ENCODE measurements at places on chromosomes 2 and 18.

DNA sequence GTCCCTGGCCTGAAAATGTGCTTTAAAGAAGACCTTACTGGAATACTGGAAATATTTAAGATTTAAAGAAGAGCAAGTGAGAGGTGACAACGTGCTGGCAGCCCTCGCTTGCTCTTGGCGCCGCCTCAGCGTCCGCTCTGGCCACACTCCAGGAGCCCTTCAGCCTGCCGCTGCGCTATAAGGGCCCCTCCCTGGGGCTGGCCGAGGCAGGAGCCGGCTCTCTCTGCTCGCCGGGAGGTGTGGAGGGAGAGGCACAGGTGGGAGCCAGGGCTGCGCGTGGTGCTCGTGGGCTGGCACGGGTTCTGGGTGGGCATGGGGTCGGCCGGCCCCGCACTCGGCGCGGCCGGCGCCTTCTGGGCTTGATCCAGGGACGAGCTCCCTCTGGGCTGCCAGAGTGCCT lies 2.9 kb upstream of the COQ10B start:
- no peak for DNase-seq

DNA sequence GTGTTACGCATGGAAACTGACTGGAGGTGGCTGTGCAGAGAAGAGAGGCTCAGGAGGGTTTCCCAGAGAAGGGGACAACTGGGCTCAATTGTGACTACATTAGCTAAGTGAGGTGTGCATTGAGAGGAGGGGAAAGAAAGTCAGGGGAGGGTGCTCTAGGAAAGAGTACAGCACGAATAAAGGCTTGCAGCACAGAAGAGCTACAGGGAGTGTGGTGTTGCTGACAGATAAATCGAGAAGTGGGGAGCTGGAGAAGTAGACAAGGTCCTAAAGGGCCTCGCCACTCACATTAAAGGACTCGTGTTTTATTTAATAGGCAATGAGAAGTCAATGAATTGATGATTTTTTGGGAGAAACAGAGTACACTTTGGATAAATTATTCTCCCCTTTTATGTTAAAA lies 65.7 kb upstream of the CTAGE1 start:
- no peak for DNase-seq

DNA sequence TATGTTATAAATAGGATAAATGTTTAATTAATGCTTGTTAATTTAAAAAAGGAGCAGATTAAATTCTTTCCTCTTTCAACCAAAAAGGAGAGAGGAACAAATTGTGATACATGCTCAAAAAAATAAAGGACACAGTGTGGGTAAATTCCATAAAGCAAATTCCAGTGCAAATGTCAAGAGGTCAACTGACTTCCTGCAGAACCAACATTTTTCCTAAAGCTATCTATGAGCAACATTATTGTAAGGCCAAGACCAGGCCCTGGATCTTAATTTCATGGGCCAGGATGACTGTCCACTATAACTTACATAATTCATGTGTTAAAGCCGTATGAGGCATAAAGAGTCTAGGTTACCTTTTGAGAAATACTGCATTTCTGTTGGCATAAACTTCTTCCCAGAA lies 93.9 kb upstream of the RPE start:
- DNase-seq, result no peak

GRCh38 chr2:11446733-11447248 lies 19.2 kb downstream of the E2F6 start:
- DNase-seq, result no peak

DNA sequence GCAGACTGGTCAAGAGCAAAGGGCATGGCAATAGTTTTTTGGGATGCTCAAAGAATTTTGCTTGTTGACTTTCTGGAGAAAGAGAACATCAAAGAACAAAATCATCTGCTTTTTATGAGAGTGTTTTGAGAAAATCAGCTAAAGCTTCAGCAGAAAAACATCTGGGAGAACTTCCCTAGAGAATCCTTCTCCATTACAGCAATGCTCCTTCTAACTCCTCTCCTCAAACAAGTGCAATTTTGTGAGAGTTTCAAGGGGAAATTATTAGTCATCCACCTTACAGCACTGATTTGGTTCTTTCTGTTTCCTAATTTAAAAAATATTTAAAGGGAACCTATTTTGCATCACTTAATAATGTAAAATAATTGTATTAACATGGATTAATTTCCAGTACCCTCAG lies 226.9 kb upstream of the NXPH2 start:
- DNase-seq, result no peak

- peak; percentile 10 for DNase-seq
Measured at GRCh38 chr2:226738821-226739544, 60.6 kb downstream of the IRS1 start.

DNA sequence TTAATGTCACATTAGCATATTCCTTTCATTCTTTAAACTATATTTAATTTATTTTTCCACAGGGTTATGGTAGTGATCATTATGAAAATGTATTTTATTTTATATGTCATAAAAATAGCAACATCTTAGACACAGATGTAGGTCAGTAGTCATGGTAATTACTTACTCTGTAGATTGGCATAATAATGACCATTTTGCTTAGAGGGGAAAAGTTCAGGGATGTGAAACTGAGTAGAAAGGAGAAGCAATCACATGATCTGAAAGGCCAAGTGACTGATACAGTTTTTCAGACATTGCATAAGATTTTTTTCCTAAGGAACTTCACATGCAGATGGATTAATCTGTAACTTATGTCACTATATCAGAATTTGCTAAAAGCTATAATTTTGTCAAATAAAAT lies 286.9 kb downstream of the CTNNA2 start:
- no peak for DNase-seq

- DNase-seq, result peak; percentile 37
Measured at GRCh38 chr2:230505162-230505561, 89.2 kb downstream of the SP100 start.

DNA sequence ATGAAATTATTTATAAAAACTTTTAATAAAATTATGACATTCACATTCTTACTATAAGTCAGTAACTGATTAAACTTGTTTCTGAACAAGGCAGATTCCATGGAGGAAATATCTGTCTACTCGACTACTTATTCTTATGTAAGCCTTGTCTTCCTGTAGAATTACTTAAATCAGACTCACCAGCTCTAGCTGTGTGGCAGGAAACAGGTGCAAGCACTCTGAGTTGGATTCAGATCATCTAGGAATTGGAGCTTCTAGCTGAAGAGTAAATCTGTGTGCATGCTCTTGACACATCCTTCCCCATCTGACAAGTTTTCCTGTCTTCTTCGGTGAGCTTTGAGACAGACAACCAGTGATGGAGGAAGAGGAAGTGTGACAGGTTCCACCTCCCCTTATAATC lies 284.7 kb downstream of the TRIB2 start:
- DNase-seq, result no peak

- no peak for DNase-seq
Measured at GRCh38 chr2:15601681-15602080, 10.0 kb downstream of the DDX1 start.

DNA sequence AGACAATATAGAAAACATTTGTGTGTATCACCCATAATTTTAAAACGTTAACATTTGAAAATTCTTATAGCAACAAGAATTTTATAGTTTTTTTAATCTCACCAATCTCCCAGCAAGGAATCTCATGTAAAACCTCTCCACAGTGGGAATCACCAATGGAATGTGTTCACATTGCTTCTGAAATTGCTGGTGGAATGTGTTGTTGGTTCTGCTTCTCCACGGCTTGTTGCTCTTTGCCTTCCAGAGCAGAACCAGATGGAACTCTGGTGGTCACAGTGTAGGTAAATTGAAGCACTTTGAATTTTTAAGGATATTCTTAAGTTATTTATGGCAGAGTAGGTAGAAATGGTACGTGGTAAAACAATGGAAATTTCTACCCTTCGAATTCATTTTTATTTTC lies 35.1 kb downstream of the DCAF17 start:
- no peak for DNase-seq

DNA sequence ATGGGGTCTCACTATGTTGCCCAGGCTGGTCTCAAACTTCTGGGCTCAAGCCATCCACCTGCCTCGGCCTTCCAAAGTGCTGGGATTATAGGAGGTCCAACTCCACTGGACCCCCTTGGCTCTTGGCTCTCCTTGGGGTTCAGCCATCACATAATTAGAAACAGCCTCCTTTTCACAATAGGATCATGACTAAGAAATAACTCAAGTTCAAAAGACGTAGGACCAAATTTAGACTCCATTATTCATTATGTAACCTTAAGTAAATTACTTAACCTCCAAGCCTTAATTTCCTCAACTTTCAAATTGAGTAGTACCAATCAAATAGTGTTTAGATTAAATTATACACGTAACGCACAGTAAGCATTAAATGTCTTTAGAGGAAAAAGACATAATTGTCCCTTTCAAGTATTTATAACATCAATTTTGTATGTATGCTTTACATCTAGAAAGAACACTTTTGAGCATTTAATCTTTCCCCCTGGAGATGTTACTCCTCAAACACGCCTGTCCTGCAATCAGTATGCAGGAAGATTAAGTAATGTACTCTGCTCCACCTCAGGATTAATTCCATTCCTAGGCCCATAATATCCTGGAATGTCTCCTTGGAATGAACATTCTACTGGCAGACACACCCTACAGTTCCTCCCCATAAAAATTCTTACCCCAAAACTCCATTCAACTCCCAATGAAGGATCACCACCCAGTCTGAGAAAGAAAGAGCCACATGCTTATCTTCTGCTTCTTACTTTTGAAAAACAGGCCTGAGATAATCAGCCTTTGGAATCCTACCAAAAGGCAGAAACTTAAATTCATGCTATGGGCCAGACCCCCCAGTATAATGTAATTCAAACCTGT lies 49.1 kb downstream of the COBLL1 start:
- no peak for DNase-seq

DNA sequence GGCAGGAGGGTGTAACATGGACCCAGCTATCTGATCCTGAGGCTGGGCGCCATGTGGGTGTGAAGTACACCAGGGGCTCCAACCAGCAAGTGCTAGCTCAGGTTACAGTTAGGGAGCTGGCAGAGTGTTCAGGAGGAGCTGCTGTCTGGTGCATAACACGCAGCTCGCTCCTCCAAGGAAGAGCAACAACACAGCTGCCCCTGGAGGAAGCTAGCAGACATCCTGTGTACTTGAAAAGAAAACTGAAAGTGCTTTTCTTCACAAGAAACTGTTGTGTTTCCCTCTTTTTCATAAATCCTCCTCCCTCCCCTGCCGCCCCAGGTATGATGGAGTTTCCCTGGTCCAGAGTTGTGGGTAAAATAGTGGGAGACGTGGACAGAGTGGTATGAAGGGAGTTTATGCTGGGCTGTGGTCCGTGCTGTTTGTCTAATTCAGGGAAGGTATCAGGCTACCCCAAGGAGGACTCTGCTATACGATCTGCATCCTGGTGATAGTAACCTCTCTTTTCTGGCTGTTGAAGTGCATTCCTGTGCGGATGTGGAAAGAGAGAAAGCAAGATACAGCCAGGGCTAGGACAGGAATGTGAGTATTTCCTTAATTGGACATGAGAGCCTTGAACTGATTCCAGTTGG lies 6.1 kb upstream of the LBH start:
- peak; percentile 68 for DNase-seq

DNA sequence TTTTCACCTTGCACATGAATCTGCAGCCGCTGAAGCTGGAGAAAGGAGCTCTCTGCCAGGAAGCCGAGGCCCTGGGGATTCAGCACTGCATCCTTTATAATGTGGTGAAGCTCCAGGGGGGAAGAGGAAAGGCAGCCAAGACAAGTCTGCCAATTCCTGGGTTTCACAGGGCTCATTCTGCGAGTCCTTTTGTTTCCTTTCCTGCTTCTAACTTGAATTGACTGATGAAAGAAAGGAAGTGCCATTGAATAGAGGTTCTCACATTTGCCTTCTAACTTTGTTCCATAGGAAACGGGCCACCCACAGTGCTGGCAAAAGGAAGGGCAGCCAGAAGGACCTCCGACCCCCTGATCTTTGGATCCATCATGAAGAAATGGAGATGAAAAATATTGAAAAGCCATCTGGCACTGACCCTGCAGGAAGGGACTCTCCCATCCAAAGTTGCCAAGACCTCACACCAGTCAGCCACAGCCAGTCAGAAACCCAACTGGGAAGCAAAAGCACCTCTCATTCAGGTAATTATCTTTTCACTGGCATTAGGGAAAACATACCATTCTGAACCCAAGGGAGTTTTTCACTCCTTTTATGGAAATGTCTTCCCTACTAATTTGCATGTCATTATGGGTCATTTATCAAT lies 765.4 kb downstream of the MBD2 start:
- DNase-seq, result no peak

DNA sequence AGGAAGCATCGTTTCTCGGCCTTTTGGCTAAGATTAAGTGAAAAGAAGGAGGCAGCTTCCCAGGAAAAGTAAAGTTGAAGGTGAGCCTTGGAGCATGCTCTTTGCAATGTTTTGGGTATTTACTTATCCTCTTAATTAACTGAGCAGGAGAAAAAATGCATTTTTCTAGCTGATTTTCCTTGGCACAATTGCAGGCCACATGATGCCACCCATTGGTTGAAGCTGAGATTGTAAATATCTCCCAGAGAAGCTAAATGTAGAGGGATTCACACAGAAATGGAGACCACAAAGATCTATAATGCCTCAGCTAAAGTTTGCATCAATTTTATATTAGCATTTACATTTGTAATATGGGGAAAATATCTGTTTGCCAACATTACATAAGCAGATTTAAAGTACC lies 294.1 kb downstream of the KCNS3 start:
- no peak for DNase-seq

GRCh38 chr2:124755386-124755785 lies 730.3 kb downstream of the CNTNAP5 start:
- DNase-seq, result no peak

DNA sequence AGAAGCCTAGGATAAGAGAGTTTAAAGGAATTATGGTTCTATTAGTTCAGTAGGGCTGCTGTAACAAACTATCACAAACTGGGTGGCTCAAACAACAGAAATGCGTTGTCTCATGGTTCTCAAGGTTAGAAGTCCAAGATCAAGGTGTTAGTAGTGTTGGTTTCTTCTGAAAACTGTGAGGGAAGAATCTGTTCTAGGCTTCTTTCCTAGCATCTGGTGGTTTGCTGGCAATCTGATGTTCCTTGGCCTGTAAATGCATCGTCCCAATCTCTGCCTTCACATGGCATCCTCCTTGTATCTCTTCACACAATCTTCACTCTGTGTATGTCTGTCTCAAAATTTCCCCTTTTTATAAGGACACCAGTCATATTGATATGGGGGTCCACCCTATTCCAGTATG lies 76.3 kb downstream of the MDH1 start:
- DNase-seq, result no peak

- no peak for DNase-seq
Measured at GRCh38 chr2:76760367-76760704, 761.8 kb downstream of the LRRTM4 start.

DNA sequence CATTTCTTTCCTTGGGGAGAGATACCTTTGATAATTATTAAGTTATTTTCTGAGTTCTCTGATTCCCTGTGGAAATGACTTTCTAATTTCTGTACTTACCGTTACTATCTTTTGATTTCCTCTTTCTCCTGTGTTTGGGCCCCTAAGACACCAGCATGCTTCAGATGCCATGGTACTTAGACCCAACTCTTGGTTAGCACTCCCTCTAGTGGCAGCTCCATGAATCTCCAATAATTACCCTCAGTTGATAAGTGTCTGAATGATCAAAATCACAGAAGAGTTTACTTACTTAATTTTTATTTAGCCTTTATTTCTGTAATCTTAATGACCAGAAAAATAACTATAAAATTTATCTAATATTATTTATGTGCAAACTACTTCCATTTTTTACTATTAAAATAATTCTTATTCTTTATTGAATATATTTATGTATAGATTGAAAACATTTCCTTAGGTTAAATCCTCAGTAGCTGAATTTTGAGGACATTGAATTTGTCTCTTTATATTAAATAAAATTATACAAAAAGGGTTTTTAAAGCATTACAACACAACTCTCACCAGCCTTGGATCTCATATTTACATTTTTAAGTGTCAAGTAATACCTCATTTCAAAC lies 300.4 kb downstream of the KCNS3 start:
- peak; percentile 61 for DNase-seq

GRCh38 chr2:204982303-204982702 lies 437.0 kb downstream of the PARD3B start:
- no peak for DNase-seq
